Effector CD8-positive, alpha-beta T cell (primary cell): ENCODE measurements at places on chromosomes 4 and X.

- DNase-seq = no peak
These were observed 41.1 kb upstream of the AFF2 start for GRCh38 chrX:148459343-148459742.

DNA sequence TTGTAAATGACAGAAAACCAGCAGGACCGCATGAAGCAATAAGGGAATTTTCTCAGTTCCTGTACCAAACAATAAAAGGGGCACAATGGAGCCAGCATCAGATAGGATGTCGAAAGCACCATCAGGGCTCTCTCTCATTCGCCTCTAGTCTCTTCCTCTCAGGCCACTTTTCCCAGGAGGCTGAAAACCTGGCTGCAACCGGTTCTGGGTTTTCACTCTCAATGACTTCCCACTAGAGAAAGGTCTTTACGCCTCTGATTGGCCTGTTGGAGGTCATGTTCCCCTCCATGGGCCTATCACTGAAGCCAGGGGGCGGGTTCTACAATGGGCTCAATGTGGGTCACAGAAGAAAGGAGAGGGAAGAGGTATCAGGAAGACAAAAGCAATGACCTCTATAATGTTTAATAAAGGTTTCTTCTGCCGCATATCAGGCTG, 29.3 kb downstream of the ZNF827 start:
- no peak for DNase-seq

DNA sequence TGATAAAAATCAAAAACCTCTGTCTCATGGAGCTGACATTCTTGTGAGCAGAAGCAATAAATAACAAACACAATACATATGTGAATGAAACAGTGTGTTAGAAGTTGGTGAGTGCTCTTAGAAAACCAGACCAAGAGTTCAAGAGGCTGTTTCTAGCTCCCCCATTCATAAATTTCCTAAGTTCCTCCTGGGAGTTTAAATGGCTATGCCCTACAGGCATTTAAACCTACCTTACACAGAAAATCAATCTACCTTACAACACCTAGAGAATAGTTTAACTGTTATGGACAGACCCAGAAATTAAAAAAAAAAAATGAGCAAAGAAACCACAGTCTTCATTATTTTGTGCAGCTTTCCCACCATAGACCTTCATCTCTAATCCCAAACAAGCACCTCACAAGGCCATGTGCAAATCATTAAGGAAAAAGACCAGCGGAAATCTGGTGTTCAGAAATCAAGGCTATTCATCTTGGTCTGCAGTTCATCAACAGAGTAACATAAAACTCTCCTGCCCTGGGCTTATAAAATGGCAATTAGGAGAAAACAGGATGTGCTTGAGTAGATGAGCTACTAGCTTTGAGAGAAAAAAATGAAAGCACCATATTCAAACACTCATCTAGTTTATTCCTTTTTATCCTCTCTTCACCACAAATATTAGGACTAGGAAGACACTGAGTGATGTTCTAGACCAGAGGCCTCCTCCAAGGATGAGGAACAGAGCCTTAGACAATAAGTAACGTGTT, 147.2 kb downstream of the SHROOM3 start:
- DNase-seq = no peak

DNA sequence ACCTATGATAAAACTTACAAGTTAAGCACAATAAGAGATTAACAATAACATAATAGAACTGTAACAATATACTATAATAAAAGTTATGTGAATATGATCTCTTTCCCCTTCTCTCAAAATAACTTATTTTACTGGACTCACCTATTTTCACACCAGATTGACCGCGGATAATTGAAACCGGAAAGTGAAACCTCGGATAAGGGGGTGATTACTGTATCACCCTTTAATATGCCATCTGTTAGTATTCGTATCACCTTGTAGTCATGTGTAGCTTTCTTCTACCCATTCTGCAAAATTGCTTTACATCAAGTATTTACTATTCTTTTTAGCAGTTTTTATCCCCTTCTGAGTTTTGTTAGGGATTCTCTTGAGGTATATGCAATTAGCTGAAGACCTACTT, 1.8 kb downstream of the SPCS3 start:
- no peak for DNase-seq

DNA sequence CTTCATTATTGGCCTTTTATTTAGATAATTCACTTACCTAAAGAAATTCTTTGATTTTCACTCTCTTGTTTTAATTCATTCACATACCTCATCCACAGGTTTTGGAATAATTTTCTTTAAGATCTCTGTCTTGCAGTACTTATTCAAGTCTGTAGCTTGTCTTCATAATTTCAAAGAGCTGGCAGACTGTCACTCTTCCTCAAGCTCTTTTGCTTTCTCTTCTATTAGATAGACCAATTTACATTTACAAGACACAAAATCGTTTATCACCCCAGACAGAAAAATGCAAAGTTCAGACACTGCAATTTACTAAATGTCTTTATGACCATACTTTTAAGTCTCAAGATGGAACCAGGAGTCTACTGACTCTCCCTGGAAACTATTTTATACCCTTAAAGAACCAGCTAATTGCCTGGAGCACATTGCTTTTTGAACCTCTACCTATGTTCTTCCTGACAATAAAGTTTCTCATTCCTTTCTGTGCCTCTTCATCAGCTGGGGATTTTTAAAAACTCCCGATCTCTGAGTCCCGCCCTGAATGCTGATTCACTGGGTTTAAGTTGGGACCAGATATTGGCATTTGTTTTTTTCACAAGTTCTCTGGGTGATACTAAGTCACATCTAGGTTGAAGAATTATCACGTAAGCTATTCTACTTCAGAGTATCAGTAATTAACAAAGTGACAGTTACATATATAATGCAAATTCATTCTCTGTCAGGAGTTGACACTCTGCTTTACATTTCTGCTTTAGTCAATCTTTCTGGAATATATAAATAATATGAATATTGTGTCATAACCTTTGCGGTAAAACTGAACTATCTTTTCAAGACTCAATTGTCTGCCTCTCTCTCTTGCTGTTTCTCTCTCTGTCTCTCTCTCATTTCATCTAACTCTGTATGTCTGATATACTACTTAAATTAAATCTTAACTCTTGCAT, 196.4 kb downstream of the PCDH7 start:
- DNase-seq = no peak

- no peak for DNase-seq
These were observed 93.3 kb downstream of the SYTL5 start for GRCh38 chrX:38099688-38100087.

DNA sequence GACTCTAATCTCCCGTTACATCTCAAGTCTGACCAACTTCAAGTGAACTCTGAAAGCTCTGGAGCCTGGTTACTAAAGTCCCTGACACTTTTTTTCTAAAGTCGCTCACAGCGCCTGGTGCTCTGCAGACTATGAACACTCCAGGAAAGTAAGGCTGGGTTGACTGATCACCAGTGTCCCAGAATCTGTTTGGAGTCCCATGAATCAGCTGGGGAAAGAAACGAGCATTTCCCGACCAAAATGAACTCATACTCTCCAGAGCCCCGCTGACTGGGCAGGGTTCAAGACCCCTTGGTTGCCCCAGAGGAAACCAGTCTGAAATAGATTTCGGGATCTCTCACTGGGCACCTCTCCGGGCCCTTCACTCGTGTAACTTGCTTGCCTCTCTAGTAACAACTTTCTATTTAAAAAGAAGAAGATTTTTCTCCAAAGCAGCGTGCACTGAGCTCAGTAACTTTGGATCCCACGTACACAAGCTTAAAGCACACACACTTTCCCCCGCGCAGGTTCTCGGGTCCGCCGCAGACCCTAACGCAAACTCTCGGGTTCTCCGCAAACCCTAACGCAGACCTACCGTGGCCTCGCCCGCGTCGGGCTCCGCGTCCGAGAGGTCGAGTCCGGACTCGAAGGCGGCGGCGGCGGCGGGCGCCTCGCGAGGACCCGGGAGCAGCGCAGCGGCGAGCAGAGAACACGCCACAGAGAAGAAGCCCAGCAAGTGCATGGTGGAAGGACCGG, 964 bp downstream of the VEGFC start:
- no peak for DNase-seq

DNA sequence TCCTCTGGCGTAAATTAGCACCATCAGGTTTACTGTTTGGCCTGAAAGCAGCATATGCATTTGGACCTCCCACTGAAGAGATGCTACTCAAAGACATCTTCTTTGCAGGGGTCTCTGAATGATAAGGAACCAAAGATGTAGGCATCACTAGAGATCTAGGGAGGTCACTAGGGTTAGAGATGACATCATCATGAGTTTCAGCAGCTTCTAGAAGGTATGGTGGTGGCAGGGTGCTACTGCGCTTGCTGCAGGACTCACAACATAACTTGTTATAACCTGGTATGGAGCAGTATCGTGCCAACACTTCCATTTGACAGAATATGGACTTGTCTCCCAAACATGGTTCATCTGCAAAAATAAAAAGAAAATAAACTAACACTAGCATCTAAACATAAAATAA, 251.6 kb downstream of the NPFFR2 start:
- no peak for DNase-seq

- no peak for DNase-seq
These were observed 40.2 kb downstream of the KDM5C start for GRCh38 chrX:53184836-53185235.

DNA sequence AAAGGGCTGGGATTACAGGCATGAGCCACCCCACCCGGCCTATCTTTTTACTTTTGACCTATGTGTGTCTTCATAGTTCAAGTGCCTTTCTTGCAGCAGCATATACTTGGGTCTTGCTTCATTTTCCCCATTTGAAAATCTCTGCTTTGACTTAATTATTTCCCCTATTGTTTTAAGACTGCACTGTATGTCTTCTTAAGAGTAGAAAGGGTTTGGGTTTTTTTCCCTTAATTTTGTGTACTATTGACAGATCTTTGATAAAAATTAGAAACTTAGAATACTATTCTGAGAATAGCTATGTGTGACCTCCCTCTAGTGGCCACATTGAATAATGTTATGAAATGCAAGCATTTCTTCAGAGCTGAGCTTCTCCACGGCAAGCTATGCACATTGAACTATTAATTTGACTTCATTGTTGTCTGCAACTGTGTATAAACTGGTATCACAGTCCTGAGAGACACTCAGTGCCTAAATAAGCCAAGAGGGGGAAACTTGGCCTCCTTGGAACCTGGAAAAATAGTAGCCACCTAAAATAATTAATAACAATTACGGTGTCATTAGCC, 8.7 kb upstream of the SLC25A4 start:
- no peak for DNase-seq

- DNase-seq = no peak
These were observed 39.2 kb downstream of the AFAP1 start for GRCh38 chr4:7900334-7900909.

GRCh38 chr4:15239866-15240265, 188.0 kb upstream of the C1QTNF7 start:
- DNase-seq = no peak

DNA sequence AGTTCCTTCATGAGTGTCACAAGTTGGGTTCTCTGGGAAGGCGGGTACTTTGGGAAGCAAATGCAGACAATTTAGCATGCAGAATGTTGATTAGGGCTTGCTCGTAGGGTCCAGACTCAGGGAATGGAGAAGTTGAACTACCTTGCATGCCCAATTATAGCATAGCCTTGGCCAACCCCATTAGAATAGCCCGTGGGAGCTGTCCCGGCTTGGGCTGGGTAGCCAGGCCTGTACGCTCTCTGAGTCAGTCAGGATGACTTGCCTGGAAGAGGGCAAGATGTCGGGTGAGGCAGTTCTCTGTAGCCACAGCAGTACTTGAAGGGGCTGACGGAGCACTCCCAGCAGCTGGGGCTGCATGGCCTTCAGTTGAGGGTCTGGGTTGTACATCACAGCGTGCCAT, 19.5 kb downstream of the KIAA0232 start:
- no peak for DNase-seq

DNA sequence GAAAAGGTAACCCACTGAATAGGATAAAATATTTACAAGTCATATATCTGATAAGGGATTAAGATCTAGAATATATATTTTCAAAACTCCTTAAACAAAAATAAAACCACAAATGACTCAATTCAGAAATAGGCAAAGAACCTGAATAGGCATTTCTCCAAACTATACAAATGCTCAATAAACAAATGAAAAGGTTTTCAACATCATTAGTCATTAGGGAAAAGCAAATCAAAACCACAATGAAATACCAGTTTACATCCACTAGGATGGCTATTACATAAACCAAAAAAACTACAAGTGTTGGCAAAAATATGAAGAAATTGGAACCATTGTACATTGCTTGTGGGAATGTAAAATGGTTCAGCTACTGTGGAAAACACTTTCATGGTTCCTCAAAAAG, 167.0 kb upstream of the GALNT7 start:
- no peak for DNase-seq

GRCh38 chrX:68938244-68939004, 109.6 kb downstream of the EFNB1 start:
- DNase-seq = no peak

DNA sequence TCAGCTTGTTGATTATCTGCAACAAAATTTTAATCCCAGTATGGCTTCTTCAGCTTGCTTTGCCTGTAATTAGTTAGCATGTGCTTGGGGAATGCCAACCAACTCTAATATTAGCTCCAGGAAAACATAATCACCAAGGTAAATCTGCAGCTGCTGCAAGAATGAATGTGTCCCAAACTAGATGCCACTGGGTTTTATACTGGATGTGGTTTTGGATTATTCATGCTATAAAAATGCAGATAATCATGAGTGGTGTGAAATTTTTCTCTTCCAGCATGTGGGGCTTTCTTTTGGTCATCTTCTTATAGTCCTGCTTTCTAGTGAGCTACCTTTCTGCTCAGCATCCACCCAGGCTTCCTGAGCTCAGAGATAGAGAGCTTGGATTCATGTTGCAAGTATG, 295.9 kb upstream of the CASK start:
- no peak for DNase-seq

DNA sequence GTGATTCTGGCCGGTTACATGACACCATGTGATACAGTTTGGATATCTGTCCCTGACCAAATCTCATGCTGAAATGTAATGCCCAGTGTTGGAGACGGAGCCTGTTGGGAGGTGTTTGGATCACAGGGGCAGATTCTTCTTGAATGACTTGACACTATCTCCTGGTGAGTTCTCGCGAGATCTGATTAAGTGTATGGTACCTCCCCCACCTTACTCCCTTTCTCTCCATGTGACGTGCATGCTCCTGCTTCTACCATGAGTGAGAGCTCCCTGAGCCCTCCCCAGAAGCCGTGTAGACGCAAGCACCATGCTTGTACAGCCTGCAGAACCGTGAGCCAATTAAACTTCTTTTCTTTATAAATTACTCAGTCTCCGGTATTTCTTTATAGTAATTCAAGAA, 23.6 kb downstream of the CPE start:
- no peak for DNase-seq
